Substantia nigra (tissue), 51 donors: ENCODE measurements at places on chromosomes 3 and 15.

DNA sequence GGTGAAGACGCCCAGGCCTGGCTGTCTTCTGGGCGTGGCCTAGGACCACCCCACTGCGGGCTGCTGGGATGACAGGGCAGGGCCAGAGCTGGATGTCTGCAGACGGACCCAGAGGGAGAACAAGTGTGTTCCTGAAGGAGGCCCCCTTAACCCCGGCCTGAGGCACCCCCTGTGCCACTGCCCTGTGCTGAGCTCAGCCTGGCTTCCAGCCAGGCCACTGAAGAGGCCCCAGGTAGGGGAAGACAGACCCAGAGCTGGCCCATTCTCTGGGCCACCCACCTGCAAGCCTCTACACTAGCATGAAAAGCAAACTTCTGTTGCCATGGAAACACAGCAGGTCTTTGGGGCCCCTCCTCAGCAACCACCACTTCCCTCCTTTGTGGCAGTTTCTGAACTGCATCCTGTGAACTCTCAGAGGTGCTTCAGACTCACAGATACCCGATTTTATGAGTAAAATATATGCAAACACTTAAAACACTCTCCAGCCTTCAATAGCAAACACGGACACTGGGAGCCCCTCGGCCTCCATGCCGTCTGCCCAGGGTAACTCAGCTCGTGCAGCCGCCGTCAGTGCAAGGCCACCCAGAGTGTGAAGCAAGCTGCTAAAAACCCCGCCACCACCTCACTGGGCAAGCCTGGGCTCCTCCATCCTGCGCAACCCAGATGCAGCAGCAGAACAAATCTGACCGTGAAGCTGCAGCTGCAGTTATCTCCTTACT lies 42.5 kb downstream of the CMTM6 start:
- no peak for DNase-seq

DNA sequence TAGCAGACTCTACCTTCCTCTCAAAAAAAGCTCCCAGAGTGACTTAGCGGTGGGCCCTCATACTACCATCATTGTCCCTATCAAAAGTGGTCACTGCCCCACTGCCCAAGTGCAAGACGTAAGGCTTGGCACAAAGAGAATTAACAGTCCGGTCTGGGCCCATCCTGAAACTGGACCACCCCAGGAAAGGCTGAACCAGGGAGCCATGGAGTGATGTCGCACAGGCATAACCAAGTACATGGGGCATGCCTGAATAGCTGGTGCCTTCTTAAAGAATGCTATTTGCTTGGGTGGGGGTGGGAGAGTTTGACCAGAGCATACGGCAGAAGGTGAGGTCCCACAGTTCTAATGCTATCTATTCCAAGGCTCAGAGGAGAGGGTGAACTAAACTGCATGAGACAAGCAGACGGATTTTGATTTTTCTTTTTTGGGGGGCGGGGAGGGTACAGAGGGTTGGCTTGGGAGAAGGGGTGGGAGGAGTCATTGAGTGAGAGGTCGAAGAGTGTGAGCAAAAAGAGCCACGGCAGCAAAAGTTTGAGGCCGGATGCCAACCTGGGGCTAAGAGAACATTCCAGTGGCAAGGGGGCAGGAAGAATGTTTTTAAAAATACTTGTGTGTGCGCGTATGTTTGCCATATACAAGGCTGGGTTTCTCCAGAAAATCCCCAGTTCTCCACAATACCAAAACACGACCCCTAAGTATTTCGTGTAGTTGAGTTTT lies 50.2 kb downstream of the FAM174B start:
- no peak for DNase-seq

DNA sequence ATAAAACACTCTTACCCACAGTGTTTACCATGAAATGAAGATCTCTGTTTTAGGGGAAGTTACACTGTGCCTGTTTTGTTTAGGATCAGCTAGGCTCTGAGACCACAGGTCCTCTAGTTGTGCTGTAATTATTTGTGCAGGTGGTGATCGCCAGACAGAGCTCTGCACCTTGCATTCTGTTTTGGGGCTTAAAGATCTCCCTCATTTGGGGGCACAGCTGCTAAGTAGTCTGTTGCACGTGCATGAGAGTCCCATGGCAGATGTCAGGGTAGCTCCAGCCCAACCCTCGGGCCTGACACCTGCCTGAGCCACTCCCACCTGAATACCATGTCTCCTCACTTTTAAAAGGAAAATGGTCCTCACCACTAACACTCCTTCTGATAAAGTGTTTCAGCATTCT lies 12.4 kb downstream of the C3orf20 start:
- DNase-seq = no peak

DNA sequence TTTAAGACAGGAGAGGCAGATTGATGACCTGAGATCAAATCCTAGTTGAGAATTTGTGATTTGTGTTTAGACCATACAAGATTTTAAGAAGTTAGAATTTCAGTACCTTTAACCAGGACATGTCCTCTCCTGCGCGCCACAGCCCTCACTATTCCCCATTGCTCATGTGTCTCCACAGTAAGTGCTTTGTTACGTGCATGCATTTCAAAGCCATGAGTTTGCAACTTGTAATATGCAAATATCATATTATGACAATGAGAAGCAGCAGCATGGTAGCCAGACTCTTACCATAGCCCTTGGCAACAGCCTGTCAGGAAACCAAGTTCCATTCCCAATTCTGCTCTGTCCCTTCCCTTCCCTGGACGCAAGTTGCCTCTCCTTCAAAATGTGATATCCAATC lies 73.3 kb upstream of the ATP13A5 start:
- no peak for DNase-seq

- DNase-seq = no peak
Observed at GRCh38 chr15:47786371-47786770, 69.1 kb downstream of the SEMA6D start.
